ENCODE measurements at places on chromosomes 2 and 18.
A peak's percentile ranks its signal among the peaks of the same experiment; 100 is the strongest.

- DNase-seq: no peak
Measured at GRCh38 chr2:138244501-138244925, 257.1 kb upstream of the SPOPL start.

- peak; percentile 45 for DNase-seq
Measured at GRCh38 chr2:213251618-213252017, 32.6 kb upstream of the SPAG16 start.

DNA sequence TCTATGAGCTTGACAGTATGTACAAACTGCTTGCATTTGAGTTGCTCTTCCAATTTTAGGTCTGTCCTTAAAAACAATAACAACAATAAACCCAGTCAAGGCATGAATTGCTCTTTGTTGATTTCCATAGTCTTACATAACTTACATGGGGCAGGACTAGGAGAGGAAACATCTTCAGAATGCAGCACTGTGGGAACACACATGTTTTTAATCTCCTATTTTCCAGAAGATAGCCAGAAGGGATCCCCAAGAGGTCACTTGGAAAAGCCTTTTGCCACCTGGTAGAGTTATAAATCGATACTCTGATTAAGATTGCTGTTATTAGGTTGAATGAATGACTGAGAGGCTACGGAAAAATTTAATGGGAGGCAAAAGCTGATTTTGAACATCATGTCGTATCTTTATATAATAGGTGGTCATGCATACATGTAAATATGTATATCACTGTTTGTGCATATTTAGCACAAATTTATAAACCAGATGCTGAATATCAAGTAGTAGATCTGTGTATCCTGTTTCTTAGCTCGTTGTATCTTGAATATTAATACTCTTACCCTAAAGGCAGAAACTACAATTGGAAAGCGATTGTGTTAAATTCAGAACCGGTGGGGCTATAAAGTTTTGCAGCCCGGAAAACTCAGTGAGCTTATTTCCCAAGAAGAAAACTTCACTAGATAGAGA is 479.4 kb upstream of the TCF4 start:
- DNase-seq: no peak

GRCh38 chr2:42309366-42309765 is 51.7 kb downstream of the COX7A2L start:
- DNase-seq: no peak

- DNase-seq: peak; percentile 49
Measured at GRCh38 chr18:79528846-79529245, 133.1 kb downstream of the NFATC1 start.

DNA sequence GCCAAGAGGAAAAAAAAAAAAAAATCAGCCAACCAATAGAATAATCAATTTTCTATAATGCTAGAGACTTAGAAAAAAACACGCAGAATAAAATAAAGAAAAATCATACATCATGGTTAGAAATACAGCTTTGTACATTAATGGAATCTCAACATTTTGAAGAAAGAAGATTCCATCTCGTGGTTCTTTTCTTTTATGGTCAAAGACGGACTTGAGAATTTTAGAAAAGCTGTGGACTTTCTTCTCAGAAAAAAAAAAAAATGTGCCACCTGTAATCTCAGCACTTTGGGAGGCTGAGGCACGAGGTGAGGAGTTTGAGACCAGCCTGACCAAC is 41.8 kb upstream of the ATIC start:
- DNase-seq: no peak

- DNase-seq: no peak
Measured at GRCh38 chr2:46157072-46157965, 139.9 kb upstream of the EPAS1 start.

DNA sequence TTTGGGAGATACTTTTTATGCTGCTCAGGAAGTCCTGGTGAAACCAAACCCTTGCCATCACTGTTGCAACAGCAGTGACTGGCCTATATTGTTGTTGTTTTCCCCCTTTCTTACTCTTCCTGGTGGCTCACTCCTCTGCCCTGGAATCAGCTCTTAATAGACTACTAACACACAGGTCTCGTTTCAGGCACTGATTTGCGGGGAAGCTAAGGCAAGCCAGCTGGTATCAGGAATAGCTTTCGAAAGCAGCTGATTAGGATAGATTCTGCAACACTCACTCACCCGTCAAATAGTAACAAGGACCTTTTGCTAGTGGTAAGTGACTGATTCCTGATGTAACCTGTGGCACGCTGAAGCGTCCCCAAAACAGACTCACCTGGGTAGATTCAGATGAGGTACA is 360.4 kb downstream of the PLCL1 start:
- DNase-seq: no peak

DNA sequence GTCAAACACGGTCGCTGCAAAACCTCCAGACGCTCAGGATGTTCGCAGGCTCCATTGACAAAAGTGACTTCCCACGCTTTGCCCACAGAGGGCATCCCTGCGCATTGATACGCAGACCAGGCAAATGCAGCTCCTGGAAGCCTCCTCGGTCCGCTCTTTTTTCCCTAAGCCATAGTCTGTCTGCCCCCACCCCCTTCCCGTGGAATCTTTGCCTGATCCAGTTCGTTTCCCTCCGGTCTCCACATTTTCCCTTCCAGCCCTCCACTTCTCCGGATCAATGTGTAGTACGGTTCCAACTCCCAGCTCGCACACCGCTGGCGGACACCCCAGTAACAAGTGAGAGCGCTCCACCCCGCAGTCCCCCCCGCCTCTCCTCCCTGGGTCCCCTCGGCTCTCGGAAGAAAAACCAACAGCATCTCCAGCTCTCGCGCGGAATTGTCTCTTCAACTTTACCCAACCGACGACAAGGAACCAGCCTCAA is at the start of gene DCC:
Gene DCC (plus strand): TSS at position 307 of the 481 bp plus-strand sequence. CDS start 591 bp downstream, outside the sequence.
- DNase-seq: peak; percentile 7

GRCh38 chr2:134148843-134149472 is 104.9 kb upstream of the MGAT5 start:
- no peak for DNase-seq

GRCh38 chr2:192215096-192215877 is 20.6 kb upstream of the TMEFF2 start:
- DNase-seq: no peak

GRCh38 chr2:201447086-201447485 is 4.2 kb downstream of the TRAK2 start:
- no peak for DNase-seq

DNA sequence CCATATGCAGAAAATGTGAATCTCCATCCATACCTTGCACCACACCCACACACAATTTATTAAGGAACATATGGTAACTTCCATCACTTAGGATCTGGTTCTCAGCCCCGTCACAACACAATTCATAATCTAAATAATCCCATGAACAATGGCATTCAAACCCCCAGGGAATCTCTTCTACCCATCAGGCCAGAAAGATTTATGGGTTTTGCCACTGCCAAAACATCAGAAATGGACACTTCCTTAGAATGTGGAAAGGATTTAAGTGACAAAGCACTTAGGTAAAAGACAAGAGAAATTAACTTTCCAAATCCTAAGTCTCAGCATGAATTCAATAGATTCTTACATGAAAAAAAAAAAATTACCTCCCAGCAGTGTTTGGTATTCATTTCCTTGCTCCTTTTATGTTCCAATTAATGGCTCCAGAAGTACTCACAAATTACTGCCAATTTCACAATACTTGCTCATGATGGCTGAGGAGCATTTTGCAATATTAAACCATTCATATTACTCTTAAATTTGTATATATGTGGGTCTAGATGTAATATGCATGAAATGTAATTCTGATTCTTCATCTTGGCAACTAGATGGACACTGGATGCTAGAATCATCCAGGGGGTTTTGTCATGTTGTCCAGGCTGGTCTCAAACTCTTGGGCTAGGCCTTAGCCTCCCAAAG is 56.5 kb upstream of the TMEM247 start:
- DNase-seq: no peak

- no peak for DNase-seq
Measured at GRCh38 chr2:111231532-111232252, 111.0 kb downstream of the BCL2L11 start.

GRCh38 chr18:74529378-74529777 is 4.9 kb upstream of the CNDP1 start:
- no peak for DNase-seq

DNA sequence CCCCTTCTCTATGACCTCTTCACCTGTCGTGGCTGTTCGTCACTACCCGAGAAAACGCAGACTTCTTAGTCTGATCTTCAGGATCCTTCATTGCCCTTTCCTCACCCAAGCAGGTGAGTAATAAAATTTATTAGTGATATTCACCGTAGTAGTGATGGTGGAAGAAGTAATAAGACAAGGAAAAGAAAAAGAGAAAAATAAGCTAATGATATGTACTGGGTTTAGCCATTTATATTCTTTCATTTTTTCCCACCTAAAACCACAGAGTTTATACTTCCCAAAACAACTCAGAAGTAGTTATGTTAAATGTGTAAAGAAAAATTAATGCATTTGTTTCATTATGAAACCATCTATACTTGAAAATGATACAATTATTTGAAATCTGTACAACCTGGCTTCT is 19.7 kb downstream of the GYPC start:
- no peak for DNase-seq

DNA sequence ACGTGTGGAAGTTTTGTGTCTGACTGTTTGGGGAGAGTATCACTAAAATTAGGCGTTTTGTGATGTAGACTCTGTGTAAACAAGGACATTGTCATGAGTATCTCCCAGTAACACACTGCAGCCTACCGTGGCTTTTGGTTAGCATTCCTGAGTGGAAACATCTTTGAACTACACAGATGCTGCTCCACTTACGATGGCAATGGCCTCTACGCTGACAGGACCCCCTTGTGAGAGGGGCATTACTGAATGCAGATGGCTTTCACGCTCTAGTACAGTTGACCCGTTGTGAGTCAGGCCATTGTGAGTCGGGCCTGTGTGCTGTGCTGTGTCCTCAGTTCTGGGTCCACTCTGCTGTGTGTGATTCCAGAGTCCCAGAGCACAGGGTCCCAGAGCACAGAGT is 34.4 kb upstream of the ADNP2 start:
- DNase-seq: no peak

GRCh38 chr2:160367887-160368286 is 125.7 kb downstream of the RBMS1 start:
- peak; percentile 19 for DNase-seq

DNA sequence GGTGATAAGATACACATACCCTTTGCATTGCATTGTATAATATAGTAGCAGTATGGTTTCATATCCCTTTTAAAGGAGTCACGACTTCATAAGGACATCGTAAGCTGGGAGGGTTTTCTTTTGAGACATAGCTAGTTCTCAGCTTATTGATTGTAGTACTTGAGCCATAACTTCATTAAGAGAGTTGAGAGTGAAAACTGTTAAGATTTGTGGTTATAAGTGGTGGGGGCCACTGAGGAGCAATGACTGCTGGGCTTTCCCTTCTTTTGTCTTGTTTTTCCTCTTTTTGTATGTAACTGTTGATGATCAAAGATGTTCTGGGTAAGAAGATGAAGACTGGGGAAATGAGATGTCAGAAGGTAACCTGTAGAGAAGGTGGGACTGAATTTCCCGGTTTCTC is 11.0 kb downstream of the EIF5B start:
- DNase-seq: no peak

GRCh38 chr2:233235977-233236376 is 15.5 kb upstream of the ATG16L1 start:
- DNase-seq: no peak

- DNase-seq: no peak
Measured at GRCh38 chr2:207200136-207200535, 34.4 kb upstream of the KLF7 start.

GRCh38 chr2:236129935-236130334 is 38.3 kb downstream of the GBX2 start:
- DNase-seq: no peak

DNA sequence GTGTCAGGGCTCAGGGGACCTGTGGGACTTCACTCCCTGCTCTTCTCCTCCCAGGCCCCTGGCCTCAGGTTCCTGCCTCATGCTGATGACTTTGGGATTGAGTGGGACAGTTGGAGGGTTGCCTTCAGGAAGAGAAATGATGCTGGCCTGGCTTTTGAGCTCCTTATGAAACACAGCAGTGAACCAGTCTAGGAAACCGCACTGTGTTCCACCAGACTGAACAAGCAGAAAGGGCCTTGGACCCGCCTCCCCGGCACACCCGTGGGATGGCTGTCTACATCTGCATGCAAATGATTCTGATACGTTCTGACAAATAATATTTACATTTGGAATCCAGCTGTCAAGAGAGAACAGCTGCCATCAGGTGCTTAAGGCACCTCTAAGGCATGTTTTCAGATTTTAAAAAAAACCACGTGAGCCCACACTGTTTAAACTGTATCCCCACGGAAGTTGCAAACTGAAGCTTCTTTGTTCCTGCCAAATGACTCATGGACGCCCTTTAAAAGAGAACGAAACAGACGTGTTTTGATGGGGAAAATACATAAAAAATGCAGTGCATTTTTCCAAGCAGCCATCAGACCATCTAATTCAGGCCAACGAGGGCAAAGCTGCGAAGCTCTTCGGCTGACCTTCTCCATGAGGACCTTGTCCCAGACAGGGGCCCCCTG is 27.6 kb upstream of the ASAP2 start:
- peak; percentile 91 for DNase-seq

GRCh38 chr2:36798724-36799123 is 102.2 kb downstream of the VIT start:
- no peak for DNase-seq

All from SW480 (cell line).